ENCODE measurements at places on chromosomes 16 and 17.

- DNase-seq = no peak
Measured at GRCh38 chr16:51392521-51393187, 241.6 kb upstream of the SALL1 start.

DNA sequence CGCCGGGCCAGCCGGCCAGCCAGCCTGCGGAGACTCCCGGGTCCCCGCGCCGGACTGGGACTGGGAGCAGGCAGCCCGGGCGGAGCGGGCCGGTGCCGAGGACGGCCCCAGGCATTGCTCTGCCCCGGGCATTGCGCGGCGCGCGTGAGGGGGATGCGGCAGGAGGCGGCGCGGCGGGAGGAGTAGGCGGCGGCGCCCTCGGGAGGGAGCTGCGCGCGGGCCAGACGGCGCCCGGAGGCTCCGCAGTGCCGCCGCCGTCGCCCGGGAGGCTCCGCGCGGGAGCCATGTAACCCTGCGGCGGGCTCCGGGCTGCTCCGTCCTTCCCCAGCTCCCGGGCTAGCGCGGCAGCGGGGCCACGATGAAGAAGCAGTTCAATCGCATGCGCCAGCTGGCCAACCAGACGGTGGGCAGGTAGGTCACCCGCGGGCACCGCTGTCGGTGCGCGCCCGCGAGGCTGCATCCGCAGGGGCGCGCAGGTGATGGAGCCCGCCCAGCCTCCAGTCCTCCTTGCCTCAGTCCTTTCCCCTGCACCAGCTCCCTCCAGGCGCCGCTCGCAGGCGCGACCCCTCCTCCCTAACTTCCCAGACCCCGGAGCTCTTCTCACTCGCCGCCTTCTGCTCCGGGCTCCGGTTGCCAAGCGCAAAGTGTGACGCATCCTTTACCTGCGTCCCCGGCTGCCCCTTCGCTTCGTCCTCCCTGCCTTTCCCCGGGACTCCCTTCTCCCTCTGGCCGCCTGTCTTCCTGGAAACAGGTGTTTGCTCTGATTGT, at the start of gene ARHGAP44:
ARHGAP44 (plus strand) TSS at position 18 of the 768 bp plus-strand sequence; CDS start at position 359, 341 bp downstream.
- DNase-seq = peak; percentile 6

- no peak for DNase-seq
Measured at GRCh38 chr16:17369421-17370222, 101.1 kb downstream of the XYLT1 start.

GRCh38 chr17:14886200-14886739, 378.9 kb downstream of the PMP22 start:
- no peak for DNase-seq

GRCh38 chr16:14502932-14503741, 126.9 kb downstream of the PARN start:
- no peak for DNase-seq

DNA sequence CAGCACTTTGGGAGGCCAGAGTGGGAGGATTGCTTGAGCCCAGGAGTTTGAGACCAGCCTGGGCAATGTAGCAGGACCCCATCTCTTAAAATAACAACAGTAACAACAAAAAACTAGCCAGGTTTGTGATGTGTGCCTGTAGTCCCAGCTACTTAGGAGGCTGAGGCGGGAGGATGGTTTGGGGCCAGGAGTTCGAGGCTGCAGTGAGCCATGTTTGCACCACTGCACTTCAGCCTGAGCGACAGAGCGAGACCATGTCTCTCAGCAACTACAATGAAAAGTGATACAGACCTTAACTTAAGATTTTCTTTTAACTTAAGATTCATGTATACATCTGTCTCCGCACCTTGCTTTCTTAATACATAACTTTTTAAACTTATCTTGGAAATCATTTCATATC, 17.2 kb downstream of the NKD1 start:
- DNase-seq = no peak

GRCh38 chr17:13909901-13910519, 159.3 kb upstream of the COX10 start:
- DNase-seq = no peak

- DNase-seq = no peak
Measured at GRCh38 chr16:28880955-28881354, 2.7 kb downstream of the ATP2A1 start.

DNA sequence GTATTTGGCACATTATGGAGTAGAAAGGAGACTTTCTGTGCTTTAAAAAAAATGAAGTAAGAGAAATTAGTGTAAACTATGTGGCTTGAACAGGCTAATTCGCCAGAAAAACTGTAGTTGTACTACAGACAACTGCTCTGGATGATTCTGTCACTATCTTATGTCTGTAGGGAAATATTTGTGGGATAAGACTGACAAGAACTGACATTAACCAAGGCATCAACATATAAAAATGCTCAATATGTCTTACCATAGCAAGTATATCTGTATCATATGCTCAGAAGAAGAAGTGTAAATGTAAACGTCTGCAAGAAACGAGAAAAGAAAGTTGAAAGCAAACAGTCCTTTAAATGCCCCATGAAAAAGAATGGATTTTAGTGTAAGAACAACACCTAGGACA, 1545.0 kb downstream of the CDH8 start:
- no peak for DNase-seq

DNA sequence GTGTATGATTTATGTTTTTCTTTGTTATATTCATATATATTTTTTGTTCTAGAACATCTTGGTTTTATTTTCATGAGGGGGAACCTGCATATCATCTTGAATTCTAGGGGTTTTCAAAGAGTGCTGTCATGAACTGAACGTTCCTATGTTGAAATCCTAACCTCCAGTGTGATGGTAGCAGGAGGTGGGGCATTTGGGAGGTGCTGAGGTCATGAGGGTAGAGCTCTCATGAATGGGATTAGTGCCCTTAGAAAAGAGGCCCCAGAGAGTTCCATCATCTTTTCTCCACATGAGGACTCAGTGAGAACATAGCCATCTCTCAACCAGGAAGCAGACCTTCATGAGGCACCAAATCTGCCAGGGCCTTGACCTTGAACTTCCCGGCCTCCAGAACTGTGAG, 34.6 kb upstream of the CCDC182 start:
- DNase-seq = no peak

GRCh38 chr16:57003439-57004386, 14.4 kb downstream of the NLRC5 start:
- DNase-seq = no peak

DNA sequence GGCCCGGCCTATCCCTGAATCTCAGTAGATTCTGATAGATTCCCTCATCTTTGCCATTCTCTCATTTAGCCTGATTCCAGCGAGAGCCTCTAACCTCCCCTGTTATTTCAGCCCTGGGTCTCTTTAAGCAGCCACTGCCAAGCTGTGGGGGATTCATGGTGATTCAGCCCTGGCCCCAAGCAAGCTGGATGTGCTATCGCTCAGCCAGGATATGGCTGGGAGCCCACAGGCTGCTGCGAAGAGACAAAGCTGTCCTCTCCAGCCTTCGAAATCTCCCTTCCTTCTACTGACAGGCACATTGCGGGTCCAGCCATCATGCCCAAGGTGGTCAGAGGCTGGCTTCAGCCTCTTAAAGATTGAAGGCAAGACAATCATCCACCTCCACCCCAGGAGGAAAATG, 394.1 kb downstream of the SOX9 start:
- peak; percentile 47 for DNase-seq

DNA sequence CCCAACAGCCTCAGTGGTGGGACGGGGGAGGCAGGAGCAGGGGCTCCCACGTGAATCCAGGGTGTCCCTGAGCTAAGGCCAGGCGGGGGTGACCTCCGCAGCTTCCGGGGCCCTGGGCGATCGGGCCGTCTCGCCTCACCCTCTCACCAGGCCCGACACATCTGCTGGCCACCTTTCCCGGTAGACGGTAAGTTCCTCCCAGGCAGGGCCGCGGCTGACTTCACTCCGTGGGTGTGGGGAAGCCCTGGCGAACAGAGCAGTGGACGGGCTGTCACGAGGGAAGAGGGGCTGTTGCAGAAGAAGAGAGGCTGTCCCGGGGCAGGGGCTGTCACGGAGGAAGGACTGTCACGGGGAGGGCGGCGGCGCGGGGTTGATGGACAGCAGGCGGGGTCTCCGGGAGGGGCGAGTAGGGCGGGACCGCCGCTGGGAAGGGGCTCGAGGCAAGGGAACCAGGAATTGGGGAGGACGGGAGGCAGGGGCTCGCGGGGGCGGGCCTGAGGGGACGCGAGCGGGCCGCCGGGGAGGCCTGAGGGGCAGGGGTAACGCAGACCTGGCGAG, 498 bp downstream of the PKMYT1 start:
- no peak for DNase-seq

GRCh38 chr16:47852991-47853390, 302.8 kb downstream of the ABCC12 start:
- DNase-seq = no peak

GRCh38 chr17:70327723-70328122, 158.4 kb downstream of the KCNJ2 start:
- DNase-seq = no peak

- no peak for DNase-seq
Measured at GRCh38 chr17:66281661-66282369, 20.6 kb upstream of the PRKCA start.

- DNase-seq = no peak
Measured at GRCh38 chr16:4315186-4316107, at the start of gene GLIS2. Gene GLIS2, plus strand, starts transcription at chr16:4316067. Its CDS starts 16,214 bp downstream, at chr16:4332281.

DNA sequence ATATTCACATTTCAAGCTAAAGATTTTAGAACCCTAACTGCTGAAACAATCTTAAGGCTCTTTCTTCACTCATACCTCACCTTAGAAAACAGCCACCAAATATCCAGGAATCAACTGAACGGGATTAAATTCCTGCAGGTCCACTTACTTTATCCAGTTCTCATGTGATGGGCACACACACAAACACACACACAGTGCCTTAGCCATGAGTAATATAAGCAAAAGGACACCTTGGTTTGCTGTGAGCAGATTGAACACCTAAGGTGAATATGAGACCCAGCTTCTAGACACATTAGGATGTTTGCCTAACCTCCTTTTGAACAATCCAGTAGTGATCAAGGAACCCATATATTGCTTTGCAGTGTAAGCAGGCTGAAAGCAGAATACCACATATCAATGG, 81.5 kb downstream of the TUBD1 start:
- no peak for DNase-seq

DNA sequence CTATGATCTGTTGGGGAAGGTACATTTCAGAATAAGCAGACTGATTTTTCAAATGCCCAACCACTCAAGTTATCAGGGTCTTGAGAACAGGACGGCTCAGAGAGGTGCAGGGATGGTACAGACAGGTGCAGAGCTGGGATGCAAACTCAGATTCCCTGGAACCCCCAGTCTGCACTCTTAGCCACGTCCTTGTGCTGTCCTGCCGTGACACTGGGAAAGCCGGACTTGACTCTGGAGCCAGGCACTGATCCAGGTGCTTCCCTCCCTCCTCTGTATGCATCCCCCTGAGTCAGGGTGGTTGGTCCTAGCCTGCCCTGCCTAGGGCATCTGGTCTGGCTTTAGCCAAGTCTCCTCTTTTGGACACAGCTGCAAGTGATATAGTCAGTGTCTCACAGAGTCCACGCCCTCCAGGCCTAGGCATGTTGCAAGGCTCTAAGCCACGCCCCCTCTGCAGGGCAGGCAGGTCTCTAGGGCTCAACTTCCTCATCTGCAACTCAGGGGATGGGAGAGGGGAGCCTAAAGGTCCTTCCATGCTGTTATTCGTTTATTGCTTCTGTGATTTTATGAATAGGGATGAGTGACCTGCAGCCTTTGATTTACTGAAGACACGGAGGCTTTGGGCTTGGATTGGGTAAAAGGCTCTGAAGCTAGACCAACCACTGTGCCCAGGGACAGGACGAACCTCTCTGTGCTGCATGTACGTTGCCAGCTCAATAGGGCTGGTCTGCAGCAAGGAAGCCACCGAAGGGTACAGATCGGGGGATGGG, 97.3 kb downstream of the SDK2 start:
- DNase-seq = no peak

GRCh38 chr17:30905742-30906100, 317 bp downstream of the TEFM start:
- no peak for DNase-seq

DNA sequence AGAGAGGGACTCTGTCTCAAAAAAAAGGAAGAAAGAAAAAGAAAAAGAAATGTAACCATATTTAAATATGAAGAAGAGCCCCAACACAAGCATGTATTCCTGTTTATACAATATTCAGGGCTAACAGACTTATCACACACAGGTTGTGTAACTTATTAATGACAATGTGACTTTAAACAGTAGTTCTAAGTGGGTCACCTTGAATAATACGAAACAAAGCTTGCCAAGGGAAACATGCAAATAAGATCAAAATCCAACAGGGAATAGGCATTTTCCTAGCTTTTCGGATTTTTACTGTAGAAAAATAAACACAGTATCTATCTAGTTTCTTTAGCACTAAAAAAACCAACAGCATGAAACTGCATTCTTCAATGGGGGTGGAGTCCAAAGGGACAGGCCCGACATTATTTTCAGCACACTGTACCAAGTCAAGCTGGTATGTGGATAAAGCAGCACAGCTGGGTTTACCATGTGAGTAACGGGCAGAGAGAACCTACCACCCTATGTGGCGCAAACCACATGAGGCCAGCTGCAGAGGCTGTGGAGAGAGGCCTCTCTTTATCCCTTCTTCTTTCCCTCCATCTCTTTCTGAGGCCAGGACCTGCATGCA, 45.3 kb downstream of the TOM1L2 start:
- no peak for DNase-seq

GRCh38 chr16:51408357-51408756, 257.3 kb upstream of the SALL1 start:
- DNase-seq = no peak

DNA sequence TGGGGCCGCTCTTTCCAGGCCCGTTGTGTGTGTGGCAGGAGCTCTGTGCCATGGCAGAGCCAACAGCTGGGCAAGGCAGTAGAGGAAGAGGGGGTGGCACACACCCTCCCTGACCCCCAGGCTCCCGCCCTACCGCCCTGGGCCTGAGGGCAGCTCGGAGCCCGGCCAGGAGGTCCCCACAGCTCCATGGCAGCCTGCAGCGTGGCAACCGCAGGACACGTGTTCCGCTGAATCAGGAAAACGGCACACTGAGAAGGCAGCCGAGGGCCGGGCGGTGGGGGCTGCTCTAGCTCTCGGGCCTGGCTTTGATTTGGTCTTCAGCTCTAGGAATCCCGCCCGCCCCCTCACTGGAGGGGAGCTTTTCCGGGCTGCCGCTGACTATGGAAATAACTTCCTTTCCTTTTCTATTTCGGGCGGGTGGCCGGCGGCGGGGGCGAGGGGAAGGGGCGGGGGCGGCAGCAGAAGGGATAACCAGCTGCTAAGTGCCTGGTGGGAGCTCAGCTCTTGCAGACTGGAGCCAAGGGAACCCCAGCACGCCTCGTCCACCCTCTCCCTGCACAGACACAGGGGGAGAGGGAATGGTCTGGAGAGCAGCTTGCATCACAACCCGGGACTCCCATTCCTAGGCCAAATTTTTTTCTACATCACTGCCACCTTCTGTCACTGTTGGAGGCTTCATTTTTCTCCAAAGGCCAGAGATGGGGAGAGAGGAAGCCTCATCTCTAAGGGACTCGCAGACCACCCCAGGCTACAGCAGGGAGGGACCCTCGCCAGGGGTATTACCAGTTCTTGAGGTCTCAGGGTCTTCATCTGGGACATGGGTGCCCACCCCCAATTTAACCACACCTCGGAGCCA, 24.8 kb upstream of the MRPS23 start:
- peak; percentile 95 for DNase-seq

All from smooth muscle cell of the brain vasculature (primary cell).